ENCODE measurements at places on chromosomes 2 and 18.

DNA sequence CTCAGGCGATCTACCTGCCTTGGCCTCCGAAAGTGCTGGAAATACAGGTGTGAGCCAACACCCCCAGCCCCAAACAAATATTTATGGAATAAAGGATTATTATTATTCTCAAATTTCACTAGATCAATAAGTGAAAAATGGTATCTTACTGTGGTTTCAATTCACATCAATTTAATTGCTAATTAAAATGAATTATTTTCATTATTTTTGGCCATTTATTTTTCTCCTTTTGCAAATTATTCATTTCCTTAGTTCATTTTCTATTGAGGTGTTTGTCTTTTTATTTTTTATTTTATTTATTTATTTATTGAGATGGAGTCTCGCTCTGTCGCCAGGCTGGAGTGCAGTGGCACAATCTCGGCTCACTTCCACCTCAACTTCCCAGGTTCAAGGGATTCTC, 11.9 kb upstream of the HS6ST1 start:
- no peak for DNase-seq

GRCh38 chr2:196112418-196113034, 43.9 kb upstream of the DNAH7 start:
- DNase-seq: no peak

GRCh38 chr2:47767497-47767844, 15.5 kb upstream of the MSH6 start:
- DNase-seq: no peak

GRCh38 chr2:109277406-109277805, 148.4 kb downstream of the SH3RF3 start:
- no peak for DNase-seq

- no peak for DNase-seq
Measured at GRCh38 chr2:20225294-20226151, 593 bp upstream of the SDC1 start.

- no peak for DNase-seq
Measured at GRCh38 chr18:44258086-44258485, 422.6 kb upstream of the SETBP1 start.

DNA sequence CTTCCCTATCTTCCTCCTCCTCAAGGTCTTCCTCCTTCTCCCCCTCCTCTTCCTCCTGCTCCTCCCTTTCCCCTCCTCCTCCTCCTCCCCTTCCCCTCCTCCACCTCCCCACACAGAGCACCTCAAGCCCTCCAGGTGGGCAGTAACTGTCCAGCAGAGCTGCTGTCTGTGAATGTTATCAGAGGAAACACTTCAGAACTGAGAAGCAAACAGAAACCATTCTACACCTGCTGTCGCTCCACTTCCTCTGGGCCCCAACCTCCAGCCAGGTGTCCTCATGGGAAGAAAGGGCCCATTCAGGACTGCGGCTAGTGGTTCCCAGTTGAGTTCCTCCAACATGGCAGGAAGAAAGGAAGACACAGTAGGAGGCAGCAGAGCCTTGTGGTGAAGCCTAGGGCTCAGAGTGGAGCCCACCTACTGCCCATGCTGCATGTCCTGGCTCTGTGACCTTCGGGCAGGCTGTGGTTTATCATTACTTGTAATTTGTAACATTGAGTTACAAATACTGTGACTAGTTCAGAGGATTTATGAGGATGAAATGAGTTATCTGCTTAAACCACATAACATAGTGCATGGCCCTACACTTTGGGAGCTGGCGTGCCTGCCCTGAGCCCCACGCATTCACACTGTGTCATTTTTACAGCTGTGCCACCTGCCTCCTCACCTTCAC, 165.9 kb upstream of the ID2 start:
- no peak for DNase-seq

DNA sequence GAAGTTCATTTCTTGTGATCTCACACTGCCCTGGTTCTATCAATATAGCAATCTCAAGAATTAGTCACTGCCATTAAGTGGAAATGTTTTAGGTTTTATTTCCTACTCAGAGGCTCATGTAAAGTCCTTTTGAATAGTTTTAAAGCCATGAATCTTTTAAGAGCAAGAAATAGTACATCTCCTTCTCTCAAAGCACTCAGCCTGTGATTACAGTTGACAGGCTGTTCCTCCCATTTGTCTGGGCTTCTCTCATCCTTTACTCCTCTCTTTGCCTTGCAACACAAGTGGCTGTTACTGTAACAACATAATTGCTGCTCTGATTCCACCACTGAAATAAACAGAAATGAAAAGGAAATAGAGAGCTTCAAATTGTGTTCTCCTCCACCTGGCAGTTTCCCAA, 18.4 kb downstream of the GRP start:
- no peak for DNase-seq

- no peak for DNase-seq
Measured at GRCh38 chr2:239302083-239302807, 98.6 kb downstream of the HDAC4 start.

GRCh38 chr2:119702918-119703401, 24.0 kb downstream of the TMEM177 start:
- DNase-seq: peak; percentile 33

- DNase-seq: no peak
Measured at GRCh38 chr18:50830544-50830943, 10.7 kb upstream of the MRO start.

DNA sequence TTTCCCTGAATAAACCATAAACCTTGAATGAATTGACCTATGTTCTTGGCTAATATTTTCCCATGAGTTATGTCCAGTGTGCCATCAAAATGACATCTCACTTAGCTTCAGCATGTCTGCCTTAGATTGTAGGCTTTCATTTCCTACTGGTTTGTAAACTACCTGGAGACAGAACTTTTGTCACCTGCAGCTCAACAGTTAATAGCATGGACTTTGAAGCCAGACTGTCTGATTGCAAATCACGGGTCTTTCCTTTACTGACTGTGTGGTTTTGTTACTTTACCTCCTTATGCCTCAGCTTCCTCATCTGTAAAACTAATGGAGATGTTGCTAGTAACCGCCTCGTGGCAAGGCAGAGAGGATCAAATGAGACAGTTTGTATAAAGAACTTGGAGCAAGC, 187.1 kb downstream of the SUCLG1 start:
- no peak for DNase-seq

DNA sequence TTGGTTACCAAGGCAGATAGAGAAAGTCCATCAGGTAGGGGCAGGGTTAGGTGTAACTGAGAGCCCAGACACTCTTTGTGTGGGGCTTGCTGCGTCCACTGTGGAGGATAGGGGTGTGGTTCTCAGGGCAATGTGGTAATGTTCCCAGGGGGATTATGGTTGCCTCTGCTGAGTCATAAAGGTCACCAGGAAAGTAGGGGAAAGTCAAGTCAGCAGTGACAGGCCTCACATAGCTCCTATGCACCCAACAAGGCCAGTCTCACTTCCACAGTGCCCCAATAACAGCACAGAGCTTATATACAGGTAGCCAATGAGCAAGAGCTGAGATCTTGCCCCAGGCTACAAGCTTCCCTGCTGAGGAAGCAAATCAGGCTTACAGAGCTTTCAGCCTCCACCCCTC, 1438.0 kb upstream of the ZEB2 start:
- no peak for DNase-seq

DNA sequence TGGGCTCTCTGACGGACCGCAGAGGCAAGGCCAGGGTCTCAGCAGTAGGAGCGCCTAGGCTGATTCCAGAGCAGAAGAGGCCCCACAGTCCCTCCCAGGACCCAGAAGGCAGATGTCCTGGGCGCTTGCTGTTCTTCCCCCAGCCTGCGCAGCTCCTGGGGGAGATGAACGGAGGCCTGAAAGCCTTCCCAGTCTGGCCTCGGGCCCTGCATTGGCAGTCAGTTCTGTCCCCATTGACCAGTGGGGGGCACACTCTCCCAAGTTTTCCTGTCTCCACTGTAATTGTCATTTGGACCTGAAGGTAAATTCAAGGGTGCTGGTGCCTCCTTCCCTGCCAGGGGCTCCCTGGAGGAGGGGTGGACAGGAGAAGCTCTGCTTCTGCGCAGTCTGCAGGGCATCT, 345.7 kb downstream of the CYP26B1 start:
- DNase-seq: no peak

GRCh38 chr2:20303966-20304365, 46.7 kb downstream of the PUM2 start:
- no peak for DNase-seq

DNA sequence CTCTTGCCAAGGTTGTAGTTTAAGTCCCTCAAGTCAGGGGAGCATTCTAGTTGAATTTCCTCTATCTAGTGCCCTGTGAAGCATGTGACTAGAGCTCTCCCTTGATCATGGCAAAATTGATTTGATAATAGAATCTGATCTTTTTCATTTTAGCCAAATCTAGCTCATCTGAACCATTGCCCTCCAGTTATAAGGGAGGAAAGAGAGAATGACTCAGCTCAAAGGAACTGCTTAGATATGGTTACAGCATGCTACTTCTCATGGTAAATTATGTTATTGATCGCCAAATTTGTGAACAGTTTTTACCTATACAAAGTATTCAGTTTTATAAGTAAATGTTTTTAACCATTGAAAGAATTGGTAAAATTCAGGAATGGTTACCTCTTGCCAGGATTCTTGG, 100.8 kb downstream of the GPR39 start:
- DNase-seq: no peak

- no peak for DNase-seq
Measured at GRCh38 chr2:15253247-15253646, 307.9 kb downstream of the NBAS start.

DNA sequence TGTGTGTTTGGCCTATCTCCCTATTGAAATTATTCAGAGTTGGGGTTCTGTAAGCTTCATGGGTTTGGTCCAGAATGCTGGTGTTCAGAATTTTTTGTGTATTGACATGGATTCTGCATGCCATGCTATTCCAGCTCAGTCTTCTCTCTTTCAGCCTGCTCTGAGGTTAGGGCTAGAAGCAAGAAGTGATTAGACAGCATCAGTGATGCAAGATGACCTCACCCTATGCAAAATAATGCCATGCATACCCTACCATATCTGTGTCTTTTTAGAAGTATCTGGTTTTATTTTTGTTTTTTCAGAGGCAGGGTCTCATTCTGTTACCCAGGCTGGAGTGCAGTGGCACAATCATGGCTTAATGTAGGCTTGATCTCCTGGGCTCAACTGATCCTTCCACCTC, 175.6 kb upstream of the SKOR2 start:
- DNase-seq: no peak

- DNase-seq: no peak
Measured at GRCh38 chr2:95345081-95345562, 48.0 kb downstream of the KCNIP3 start.
